ENCODE measurements at places on chromosomes 16 and 17.

GRCh38 chr16:52167328-52167727 lies 379.6 kb downstream of the TOX3 start:
- DNase-seq, result no peak

DNA sequence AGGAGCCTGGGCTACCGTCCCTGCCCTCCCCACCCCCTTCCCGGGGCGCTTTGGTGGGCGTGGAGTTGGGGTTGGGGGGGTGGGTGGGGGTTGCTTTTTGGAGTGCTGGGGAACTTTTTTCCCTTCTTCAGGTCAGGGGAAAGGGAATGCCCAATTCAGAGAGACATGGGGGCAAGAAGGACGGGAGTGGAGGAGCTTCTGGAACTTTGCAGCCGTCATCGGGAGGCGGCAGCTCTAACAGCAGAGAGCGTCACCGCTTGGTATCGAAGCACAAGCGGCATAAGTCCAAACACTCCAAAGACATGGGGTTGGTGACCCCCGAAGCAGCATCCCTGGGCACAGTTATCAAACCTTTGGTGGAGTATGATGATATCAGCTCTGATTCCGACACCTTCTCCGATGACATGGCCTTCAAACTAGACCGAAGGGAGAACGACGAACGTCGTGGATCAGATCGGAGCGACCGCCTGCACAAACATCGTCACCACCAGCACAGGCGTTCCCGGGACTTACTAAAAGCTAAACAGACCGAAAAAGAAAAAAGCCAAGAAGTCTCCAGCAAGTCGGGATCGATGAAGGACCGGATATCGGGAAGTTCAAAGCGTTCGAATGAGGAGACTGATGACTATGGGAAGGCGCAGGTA lies 762 bp downstream of the CDK12 start:
- DNase-seq, result peak; percentile 12

DNA sequence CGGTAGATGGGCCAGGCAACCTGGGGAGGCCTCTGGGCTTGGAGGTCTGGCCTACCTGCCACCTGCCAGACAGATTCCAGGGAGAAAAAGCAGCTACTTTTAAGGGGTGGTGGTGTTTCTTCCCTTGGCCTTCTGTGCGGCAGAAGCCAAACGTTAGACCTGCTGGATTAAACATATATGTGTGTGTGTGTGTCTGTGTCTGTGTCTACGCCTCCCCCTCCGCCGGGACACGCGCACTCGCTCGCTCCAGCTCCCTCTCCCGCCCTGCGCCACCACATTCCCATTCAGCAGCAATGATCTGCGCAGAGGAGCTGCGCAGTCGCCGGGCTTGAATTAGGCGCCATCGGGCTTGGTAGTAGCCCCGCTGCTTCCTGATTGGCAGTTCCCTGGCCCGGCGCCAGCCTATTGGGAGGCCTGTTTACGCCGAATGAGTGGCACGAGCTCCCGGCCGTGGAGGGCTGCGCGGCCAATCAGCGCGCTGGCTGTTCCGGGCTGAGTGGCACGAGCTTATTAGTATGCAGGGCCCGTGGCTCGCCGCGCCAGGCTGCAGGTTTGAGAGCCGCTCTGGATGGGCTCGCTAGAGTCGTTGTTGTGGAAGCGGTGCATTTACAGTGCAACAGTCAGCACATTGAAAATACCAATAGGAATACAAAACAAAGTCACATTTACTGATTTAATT lies at the start of gene BAHCC1:
Gene BAHCC1 (plus strand): TSS at position 537 of the 679 bp plus-strand sequence. CDS start 4,283 bp downstream, outside the sequence.
- DNase-seq, result peak; percentile 84

DNA sequence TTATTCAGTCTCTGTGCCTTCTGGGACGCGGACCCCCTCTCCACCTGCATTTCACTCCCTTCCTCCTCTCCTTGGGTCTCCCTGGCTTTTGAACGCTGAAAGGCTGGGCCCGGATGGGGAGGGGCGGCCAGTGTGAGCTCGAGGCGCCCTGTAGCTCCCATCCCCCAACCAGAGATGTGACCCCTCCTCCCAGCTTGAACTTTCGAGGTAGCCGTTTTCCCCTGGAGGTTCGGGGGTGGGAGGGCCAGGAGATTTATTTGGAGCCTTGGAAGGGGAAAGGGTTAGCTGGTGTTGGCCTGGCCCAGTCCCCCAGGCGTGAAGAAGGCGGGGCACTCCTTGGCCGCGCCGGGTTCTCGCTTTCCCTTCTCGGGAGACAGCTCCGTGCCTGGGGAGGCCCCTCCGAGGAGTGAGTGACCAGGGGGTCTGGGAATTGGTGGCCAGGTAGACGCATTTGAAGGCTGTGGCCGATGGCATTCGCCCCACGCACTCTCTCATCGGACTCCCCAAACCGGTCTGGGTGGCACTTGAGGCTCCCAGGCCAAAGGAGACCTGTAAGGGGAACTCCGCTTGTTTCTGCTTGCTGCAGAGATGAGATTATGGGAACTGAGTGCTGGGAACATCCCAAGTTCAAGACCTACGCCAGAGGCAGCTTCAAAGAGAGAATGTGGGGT lies 942 bp downstream of the LDAF1 start:
- DNase-seq, result no peak

- DNase-seq, result no peak
These were observed 3.3 kb downstream of the ATPAF2 start for GRCh38 chr17:18035704-18036103.

DNA sequence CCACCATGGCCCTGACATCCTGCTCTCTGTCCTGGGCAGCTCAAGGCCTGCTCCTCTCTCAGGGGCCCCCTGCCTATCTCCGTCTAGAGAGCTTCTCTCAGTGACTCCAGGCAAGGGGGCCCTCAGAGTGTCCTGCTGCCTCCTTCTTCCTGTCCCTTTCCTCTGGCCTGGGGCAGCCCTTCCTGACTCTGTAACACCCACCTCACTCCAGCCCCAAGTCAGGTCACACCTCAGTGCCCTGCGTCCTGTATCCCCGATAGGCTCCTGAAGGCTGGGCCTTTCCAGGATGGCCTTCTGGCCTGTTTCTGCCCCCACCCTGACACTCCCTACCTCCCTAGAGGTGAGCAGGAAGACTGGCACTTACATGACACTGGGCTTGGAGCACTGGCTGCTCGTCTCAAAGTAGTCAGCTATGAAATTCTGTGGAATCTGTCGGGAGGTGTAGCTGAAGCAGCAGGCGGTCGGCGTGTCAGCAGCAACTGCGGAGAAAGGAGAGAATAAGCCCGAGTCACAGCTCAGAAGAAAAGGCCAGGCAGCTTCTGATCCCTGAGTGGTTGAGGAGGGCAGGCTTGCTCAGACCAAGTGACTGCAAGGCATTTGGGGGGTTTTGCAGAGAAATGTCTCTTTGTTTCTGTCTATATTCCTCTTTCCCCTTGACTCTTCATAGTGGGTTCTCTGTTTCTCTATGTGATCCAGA lies 976 bp downstream of the CCL3L1 start:
- no peak for DNase-seq

DNA sequence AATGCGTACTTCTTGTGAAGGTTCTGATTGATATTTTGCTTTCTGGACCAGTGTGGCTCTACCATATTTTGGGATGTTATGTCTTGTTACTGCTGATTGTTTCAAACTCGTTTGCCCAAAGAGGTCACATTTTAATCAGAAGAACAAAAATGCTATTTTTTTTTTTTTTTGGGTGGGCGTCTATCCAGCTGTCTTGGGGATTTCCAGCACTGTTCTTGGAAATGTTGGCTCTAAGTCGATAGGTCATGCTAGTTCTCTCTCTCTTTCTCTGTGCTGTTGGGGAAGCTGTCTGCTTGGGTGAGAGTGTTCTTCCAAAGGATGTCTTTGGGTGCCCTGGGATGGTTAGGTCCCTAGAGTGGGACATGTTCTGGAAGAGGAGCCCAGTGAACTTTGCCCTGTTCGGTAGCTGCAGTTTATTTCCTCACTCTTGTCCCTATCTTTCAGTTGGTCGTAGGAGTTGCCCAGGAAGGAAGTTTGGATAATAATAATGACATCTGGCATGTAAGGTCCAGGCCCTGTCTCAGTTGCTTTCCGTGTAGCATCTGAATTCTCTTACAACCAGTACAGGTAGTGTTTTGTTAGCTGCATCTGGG lies 2.9 kb downstream of the IRF8 start:
- DNase-seq, result no peak

GRCh38 chr17:5694551-5694950 lies 110.2 kb upstream of the NLRP1 start:
- no peak for DNase-seq

DNA sequence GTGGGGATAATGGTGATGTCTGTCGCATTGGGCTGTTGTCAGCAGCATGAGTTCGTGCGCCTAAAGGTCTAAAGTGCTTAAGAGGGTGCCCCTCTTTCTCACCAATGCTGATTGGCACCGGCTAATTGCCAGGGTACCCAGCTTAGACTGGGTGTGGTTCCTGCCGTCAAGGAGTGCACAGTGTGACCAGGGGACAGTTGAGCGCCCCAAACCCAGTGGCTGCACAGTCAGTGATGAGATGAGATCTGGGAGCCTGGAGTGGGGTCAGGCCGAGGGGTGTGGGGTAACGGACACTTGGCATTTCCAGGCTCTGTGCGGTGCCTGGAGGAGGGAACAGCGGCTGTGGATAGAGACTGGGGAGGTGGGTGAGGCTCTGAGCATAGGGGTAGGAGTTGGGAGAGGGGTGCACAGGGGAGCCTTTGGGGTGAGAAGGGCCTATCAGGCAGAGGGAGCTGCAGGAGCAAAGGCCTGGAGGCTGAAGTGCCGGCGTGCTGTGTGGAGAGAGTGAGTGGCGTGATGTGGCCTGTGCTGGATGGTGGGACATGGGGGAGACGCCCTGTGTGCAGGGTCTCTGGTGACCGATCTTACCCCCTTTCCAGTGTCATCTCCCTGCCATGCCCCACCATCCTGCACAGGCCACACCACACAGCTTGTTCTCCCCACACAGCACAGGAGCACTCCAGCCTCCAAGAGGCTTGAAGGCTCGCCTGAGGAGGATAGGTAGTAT lies 58.3 kb downstream of the SNX20 start:
- no peak for DNase-seq

DNA sequence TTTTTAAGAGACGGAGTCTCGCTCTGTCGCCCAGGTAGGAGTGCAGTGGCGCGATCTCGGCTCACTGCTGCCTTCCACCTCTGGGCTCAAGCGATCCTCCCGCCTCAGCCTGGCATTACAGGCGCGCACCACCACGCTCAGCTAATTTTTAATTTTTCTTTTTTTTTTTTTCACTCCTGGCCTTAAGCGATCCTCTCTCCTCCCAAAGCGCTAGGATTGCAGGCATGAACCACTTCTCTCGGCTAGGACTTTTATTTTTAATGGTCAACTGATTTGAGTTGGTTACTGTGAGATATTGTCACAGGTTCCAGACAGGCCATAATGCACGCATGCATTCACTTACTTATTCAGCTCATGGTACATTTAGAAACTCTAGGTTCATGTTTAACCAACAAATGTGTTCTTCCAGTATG lies 888 bp downstream of the PIGW start:
- DNase-seq, result no peak
